Activated naive CD4-positive, alpha-beta T cell (primary cell): ENCODE measurements at places on chromosomes 1 and 21.

DNA sequence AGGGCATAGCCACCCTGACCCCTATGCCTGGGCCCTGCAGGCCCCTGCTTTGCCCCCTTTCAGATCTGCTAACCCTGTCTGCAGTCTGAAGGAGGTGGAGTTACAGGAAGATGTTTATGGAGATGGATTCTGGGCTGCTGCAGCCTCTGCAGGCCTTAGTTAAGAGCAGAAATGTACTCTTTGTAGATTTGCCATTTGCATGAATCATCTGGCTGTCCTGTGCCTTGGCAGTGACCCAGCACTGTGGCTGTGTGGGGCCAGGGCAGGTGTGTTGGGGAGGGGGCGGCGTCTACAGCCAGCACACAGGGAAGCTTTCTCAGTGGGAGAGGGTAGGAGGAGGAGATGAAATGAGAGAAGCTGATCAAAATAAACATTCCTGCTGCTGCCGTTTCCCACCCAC is 867.3 kb downstream of the PLA2G4A start:
- no peak for DNase-seq

DNA sequence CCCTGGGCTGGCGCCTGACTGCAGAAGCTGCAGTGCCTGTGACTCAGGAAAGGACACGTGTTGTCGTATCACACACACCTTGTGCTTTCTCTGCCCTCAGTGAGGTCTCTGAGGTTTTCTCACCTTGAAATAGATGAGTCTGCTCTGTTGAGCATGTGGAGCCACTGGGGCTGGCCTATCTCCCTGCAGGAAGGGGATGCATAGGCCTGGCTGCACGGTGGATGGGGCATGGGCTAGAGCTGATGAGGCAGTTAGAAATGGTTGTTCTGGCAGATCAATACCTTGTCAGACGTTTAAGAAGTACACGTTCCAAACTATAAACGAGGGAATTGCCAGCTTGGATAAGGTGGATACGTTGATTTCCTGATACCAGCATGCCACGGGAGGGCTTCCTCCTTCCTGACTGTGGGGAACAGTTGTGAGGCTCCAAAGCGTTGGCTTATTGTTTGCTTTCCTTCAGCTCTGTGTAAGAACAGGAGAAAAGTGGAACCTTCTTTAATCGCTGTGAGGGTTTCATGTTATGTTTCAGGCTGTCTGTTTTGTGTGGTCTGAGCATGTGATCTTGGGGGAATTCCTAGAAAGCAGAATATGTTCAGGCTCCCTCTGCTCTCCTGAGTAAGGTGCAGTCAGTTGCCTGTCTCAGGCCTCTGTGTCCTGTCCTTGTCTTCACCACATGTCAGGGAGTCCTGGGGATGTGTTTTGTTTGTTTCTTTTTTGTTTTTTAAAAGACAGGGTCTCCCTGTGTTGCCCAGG is 44.8 kb downstream of the PCNT start:
- no peak for DNase-seq

DNA sequence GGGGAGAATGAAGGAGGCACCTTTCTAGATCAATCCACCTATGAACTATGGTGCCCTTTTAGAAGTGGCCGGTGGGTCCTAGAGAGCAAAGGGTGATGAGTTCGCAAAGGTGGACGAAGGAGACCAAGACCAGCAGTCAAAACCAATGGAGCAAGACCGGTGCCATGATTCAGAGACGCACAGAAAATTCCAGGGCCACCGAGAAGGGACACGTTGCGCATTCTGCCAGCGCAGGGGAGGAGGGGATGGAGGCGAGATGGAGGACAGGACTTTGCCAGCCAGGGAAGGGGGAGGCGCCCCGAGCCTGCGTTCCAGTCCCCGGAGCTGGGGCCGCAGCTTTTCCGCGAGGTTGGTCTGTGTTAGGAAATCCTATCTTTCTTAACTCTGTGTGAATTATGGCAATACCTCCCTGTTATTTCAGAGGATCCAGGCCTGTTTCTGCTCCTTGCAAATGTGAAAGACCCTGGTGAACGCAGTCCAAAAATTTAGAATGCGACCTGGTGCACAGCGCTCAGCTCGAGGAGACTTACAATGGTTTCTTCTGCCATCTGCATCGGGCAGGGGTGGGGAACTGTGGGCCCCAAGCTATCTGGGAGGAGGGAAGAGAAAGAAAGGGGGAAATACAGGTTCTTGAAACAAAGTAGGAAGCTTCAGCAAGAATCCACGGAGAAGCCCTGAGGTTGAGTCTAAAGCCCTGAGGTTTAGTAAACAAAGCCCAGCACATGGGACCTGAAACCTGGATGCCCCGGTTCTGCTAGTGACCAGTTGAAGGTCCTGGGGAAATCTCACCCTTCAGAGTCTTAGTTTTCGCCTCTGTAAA is 129.4 kb downstream of the MRPS6 start:
- no peak for DNase-seq

DNA sequence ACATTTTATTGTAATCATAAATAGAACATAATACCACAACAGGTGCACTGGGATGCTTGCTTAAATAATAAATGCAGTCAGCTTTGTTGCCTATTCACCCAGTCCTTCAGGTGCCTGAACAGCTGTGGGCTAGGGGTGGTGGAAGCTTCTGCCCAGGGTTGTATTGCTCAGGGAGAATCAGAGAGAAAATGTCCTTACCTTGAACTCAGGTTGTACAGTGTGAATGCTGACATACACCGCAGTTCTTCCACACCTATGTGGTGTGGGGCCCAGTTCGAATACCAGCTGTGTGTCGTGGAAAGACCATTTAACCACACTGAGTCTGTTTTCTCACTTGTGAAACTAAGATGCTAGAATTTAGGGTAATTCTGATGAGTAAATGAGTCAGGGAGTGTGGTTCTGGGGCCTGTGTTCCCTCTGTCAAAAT is 115.7 kb upstream of the ATP1A1 start:
- DNase-seq = no peak

GRCh38 chr1:84991097-84991920 is 5.6 kb downstream of the MCOLN2 start:
- DNase-seq = no peak

- no peak for DNase-seq
Observed at GRCh38 chr1:195740862-195741261, 867.4 kb downstream of the KCNT2 start.

DNA sequence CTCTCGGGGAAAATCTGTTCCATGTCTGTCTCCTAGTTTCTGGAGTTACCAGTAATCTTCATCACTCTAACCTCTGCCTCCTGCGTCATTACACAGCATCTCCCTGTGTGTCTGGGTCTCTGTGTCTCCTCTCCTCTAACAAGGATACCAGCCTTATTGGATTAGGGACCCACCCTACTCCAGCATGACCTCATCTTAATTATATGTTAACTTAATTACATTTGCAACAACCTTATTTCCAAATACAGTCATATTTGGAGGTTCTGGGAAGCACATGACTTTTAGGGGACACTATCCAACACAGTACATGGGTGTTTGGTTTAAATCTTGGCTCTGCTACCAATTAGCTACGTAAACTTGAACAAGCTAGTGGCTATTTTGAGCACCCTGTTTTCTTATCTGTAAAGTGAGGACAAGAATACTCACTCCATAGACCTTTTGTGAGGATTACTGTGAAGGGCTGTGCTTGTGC is 83.9 kb upstream of the SGIP1 start:
- DNase-seq = no peak

- peak; percentile 58 for DNase-seq
Observed at GRCh38 chr1:27341525-27342252, at the start of gene SYTL1. SYTL1 (plus strand) TSS chr1:27342022; CDS start chr1:27345335, 3,313 bp downstream.

GRCh38 chr1:5865774-5866173 is 126.5 kb downstream of the NPHP4 start:
- no peak for DNase-seq

GRCh38 chr1:154629061-154629674 is 21.2 kb upstream of the ADAR start:
- DNase-seq = no peak

- DNase-seq = no peak
Observed at GRCh38 chr1:8257621-8258020, 60.3 kb upstream of the SLC45A1 start.

GRCh38 chr1:185397183-185397582 is 80.1 kb upstream of the IVNS1ABP start:
- no peak for DNase-seq

DNA sequence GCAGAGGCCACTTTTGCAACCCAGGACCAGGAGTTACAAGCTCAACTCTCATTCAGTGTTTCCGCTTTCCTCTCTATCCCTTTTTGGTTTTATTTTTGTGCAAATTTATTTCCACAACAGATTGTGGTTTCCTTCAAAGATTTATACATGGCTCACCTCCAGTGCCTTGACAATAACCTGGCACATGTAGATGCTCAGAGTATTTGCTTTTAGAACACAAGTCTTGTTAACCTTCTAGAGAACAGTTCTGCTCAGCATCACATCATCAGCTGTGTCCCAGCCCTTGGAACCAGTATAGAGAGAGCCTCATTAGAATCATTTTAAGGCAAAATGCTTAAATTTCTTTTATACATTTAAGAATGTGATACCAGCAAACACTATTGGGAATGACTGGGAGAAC is 133.7 kb downstream of the TENT5C start:
- DNase-seq = no peak

DNA sequence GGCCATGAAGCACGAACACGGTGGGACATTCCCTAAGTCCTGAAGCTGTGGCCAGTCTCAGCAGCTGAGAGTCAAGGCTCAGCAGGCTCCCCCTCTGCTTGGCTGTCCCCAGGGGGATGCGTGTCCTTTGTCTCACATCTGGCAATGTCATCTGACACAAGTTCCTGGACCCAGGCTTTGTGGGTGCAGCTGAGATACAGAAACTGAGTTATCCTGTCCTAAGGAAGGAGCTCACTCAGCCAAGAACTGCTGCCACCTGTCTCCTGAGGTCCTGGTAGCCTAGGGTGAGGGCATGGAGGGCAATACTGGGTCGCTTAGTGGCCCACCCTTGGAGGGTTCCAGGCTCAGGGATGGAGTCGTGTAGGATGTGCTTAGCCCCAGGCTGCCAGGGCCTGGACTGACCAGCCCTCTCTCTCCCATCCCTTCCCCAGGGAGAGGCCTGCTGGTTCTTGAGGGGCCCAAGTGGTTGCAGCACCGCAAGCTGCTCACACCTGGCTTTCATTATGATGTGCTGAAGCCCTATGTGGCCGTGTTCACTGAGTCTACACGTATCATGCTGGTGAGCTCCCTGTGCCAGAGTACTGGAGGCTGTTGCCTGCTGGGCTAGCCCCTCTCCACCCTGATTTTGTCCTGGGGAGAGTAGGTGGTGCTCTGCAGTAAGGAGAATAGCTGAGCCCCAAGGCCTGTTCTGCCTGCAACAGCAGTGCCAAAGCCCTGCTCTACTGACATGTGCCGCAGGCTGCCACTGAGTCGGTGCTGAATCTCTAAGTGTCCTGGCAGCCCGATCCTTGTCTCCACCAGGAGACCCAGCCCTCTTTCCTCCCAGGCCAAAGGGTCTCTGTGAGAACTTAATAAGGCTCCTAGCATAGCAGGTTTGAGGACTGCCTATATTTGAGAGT is 13.5 kb downstream of the CYP4B1 start:
- DNase-seq = no peak

DNA sequence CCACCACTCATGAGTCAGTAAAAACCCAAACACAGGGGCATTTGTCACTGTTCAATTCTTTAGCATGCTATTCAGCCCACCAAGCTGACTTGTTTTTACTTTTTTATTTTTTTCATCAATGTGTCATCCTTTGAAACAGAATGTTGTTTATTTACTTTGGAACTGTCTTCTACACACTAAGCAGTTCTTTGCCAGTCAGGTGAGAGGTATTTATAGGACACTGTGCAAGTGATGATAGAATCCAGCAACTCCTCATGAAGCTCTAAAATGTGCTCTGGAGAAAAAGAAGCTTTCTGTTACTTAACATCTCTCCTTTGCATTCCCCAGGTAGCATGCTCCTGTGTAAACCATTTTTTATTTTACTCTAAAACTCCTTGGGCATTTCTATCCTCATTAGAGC is 582.0 kb upstream of the TMPRSS15 start:
- DNase-seq = no peak

GRCh38 chr1:26788515-26788785 is 700 bp downstream of the PIGV start:
- DNase-seq = no peak

DNA sequence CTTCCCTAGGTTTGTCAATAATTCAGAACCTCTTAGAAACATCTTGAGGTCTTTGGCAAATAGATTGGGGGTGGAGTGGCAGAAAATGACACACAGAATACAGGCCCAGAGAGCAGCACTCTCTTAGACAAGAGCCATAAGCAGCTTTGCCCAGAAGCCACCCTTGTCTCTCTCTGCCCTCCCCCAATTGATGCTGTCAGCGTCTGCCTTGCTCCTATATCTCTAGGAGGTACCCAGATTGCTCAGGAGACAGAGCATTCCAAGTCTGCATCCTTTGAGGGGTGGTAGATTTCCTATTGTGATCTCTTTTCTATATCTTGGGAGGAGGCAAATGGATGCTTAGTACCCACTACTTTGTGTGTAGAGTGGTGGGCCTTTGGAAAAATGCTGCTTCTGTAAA is 1.8 kb downstream of the RGL1 start:
- no peak for DNase-seq

DNA sequence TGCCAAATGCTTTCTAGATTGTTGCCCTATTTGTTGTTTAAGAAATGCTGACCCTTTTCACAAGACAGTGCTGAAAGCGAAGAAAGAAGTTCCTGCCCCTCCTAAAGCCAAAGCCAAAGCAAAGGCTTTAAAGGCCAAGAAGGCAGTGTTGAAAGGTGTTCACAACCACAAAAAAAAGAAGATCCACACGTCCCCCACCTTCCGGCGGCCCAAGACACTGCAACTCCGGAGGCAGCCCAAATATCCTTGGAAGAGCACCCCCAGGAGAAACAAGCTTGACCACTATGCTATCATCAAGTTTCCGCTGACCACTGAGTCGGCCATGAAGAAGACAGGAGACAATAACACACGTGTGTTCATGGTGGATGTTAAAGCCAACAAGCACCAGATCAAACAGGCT is 55.7 kb downstream of the PSMG1 start:
- DNase-seq = no peak

DNA sequence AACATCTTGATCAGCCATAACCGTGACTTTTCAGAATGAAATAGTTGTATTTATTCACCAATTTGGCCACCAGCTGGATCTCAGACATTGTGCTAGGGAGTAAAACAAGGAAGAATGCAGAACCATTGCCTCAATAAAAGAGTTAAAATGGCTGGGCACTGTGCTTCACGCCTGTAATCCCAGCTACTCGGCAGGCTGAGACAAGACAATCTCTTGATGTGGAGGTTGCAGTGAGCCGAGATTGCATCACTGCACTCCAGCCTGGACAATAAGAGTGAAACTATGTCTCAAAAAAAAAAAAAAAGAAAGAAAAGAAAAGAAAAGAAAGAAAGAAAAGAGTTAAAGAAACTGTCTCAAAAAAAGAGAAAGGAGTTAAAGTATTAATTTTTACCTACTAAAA is 199.5 kb downstream of the TPR start:
- DNase-seq = no peak

- no peak for DNase-seq
Observed at GRCh38 chr1:42043182-42043581, 110.0 kb upstream of the GUCA2B start.
